GM18507 (cell line): ENCODE measurements at places on chromosomes 2 and 18.

DNA sequence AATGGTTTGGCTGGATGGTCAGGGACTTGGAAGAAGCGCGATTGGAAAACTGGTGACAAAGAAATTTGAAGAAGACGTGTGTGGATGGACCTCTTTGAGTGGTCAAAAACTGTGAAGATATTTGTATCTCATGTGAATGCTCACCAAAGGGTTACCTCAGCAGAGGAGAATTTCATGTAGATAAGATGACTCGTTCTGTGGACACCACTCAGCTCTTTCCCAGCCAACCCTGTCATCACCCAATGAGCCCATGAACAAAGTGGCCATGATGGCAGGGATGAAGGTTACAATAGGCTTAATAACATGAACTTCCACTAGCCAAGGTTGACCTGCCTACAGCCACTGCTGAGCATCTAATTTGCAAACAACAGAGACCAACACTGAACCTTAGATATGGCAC lies 248.3 kb downstream of the KCNE4 start:
- no peak for DNase-seq

- no peak for DNase-seq
Observed at GRCh38 chr2:230748087-230748486, 35.4 kb downstream of the CAB39 start.

- no peak for DNase-seq
Observed at GRCh38 chr2:230472621-230473018, 56.6 kb downstream of the SP100 start.

GRCh38 chr2:127170021-127170420 lies 50.1 kb downstream of the CYP27C1 start:
- DNase-seq, result no peak

GRCh38 chr2:135662088-135662487 lies 79.6 kb upstream of the UBXN4 start:
- DNase-seq, result no peak

- DNase-seq, result no peak
Observed at GRCh38 chr2:210112871-210113270, 58.3 kb downstream of the KANSL1L start.

DNA sequence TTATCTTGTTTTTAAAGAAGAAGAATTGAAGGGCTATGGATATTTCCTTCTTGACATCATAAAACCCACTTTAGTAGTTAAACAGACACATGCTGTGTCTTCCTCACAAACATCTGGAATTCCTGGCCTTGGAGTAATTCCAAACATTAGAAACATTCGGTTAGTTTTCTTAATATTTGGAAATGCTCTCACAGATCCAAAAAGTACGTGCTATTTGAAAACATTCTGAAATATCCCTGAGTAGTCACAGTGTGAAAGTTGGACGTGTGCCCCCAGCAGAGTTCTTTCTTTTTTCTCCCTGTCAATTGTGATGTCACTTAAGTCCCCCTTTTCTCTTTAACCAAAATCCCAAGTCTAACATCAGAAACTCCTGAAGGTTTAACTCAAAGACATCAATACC lies 91.3 kb downstream of the ANTXR1 start:
- DNase-seq, result no peak

DNA sequence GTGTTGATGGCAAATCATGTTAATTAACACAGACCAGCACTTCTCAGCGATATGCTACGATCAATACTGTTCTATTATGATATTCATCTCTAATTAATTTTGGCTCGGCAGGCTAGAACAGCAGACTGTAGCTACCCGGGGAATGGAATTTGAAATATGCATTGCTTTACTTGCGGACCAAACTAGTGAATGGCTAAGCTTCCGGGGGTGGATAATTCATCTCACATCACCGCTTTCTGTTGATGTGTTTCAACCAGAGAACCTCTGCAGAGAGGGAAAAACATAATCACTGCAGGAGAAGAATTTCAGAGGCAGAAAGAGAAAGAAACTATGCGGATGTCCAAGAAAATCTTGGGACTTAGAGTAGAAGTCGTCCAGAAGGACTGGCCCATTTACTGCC lies 490.9 kb downstream of the STK39 start:
- no peak for DNase-seq

DNA sequence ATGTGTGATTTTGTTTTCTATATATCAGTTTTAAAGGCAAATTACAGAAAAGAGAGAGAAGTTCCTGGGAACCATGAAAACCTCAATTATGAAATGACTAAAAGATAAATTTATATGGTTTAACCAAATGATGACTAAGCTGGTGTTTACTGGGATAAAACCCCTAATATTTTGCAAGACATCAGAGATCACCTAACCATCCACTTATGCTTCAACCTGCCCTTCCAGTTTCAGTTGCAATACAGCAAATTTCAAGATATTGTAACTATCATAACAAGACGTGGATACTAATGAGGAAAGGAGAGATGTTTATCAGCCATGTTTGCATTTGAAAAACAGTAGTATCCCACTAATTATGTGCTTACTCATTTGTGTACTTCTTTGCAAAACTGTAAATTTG lies 108.2 kb downstream of the GAREM1 start:
- no peak for DNase-seq

- DNase-seq, result no peak
Observed at GRCh38 chr2:144990661-144991060, 470.7 kb upstream of the ZEB2 start.

DNA sequence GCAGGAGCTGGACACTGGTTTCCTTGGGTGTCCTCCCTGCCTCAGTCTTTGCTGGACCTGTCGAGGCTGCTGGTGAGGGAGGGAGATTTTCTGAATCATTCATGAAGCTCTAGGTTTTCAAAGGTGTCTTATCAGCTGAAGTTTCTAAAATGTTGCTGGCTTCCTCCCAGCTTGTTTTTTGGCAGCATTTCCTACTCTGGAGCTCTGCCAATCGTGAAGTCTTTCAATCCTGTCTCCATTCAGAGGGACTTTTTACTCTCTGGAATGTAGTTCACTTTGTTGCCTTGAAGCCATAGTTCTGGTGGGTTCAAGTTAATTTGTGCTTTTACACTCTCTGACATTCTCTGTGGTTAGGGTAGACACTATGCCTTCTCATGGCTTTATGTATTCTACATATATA lies 23.9 kb downstream of the SNTG2 start:
- DNase-seq, result no peak

DNA sequence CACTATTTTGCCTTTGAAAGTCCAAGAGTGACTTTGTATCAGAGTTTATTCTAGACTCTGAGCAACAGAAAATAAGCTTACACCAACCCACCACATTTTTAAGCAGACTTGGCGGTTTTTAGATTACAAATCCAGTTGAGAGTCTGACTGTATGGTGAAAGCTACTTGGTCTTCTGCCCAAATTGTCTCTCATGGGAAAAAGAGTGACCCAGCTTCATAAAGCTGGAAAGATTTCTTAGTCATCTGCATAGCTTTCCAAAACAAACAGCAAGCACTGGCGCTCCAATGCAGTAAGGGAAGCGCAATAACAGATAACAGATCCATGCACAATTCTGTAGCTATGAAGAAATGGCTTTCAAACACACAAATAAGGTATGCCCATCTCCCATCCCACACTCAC lies 7.1 kb downstream of the DSG1 start:
- DNase-seq, result no peak

DNA sequence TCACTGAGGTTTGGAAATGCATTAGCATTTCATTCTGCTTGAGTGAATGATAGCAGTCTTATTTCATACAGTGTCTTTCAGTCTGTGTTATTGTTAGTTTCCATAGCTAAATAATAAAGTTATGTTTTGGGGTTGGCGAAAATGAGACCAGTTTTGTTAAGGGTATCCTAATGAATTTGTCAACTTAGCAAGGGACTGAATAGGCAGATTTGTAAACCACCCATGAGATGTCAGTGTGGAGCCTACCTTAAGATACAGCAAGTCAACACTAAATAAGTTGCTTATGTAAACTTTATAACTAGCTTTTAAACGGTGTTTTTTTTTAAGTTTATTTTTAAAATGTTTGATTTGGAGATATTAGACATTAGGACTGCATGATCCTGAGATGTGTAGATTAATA lies 11.9 kb downstream of the NAPG start:
- no peak for DNase-seq

DNA sequence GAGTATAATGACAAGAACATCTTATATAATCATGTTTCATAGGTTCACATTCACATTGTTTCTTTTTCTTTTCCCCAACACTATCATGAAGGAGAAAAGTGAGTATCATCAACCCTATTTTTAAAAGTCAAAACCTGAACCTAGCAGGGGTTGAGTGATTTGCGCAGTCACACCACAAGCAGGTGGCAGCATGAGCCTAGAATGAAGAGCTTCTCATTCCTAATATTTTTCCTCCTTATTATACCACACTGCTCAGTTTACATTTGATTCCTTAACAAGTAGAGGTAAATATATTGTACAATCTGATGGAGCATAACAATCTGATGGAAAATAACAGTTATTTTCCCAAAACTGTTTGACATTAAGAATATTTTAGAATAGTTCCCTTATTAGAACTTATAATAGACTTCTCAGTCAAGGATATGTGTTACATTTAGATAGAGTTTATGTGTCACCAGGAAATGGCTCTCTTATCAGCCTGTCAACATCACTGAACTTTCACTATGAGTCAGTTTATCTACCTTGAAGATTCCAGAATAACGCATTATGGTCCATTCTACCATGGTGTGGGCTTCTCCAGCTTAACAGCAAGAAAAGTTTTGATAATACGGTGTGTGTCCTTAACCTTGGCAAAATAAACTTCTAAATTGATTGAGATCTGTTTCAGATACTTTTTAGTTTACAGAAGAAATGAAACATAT lies 119.5 kb downstream of the NEB start:
- DNase-seq, result no peak

- no peak for DNase-seq
Observed at GRCh38 chr2:18482666-18483065, 77.8 kb downstream of the RDH14 start.

GRCh38 chr2:12675352-12675795 lies 41.4 kb upstream of the TRIB2 start:
- DNase-seq, result no peak

GRCh38 chr2:25176138-25176537 lies 7.8 kb upstream of the POMC start:
- no peak for DNase-seq

DNA sequence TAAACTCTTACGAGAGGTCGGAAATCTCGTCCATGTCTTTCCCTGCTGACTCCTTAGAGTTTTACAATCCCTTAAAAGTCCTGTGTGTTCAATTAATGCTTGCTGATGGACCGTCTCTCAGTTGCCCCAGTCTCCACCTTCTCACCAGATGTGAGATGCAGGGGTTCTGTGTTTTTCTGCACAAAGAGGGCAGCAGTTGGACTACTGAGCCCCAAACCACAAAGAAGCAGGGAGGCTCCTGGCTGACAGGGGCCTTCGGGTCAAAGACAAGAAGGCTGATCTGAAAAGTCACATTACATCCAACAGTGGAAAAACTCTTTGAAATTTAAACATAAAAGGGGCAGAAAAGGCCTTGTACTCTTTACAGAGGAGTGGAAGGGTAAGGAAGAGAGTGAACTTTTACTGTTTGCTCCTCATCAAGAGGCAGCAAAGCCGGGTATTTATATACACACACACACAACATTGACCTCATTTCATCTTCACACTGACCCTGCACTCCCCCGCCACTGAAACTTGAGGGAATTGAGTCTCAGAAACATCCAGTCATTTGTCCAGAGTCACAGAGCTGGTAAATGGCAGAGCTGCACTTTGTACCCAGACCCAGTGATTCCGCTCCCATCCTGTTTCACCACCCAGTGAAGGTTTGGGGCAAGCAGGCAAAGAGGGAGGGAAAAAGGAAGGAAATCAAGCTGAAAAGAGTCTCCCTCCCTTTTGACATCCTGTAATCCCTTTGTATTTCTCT lies 23.7 kb downstream of the MRPL33 start:
- DNase-seq, result no peak

GRCh38 chr2:191126386-191127085 lies 24.3 kb downstream of the STAT4 start:
- DNase-seq, result no peak

- DNase-seq, result no peak
Observed at GRCh38 chr2:128236491-128237035, 82.1 kb downstream of the HS6ST1 start.

- DNase-seq, result no peak
Observed at GRCh38 chr2:230814616-230815015, 50.1 kb upstream of the ITM2C start.

DNA sequence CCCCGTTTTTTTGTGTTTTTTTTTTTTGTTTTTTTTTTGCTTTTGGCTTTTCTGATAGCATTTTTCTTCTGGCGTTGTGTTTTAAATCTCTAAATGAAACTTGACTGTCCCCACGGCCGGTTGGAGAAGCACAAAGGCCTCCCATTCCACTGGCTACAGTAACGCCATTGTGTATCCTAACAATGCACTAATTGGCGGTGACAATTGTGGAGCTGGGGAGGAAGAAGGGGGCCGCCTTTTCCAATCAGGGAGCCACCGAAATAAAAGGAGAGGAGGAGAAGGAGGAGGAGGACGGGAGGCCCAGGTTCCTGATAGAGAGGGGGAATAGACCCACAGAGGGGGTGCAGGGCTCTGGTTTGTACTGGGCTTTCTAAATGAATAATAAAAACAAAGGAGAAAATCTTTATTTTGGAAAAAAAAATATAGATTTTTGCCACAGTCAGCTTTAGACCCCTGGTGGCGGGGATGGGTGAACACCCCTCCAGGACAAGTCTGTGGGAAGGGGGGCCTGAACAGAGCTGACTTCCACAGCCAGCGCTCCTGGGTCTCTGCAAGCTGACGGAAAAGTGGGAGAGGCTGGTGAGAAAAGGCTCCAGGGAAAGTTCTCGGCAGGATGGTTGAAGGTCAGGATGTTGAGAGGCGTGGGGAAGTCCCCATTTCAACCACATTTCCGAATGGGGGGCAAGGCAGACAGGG lies 43.7 kb upstream of the FZD5 start:
- no peak for DNase-seq

- no peak for DNase-seq
Observed at GRCh38 chr2:215969131-215969841, 44.1 kb downstream of the MREG start.

DNA sequence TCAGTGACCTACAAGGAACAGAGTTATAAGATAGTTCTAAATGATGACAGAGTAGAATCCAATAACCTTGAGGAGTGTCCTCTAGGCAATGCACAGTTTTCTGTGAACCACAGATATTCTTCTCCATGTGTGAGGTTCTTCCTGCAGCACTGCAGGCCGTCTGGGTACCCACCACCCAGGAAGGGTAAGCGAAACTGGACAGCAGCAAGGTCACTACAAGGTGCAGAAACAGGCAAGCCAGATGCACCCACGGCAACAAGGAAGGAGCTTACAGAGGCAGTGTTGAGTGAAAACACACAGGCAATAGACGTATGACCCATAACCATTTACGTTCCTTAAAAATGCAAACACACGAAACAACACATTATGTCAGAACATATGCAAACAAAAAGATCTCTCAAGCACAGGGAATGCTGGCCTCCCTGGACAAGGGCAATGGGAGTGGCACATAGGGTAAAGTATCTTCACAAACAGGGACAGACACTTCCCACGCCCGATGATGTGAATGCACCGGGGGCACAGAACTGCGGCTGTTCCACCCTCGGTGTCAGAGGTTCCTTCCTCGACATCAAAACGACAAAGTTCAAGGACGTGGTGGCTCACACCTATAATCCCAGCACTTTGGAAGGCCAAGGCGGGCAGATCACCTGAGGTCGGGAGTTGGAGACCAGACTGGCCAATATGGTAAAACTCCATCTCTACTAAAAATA lies 84.1 kb downstream of the NDUFA10 start:
- no peak for DNase-seq
